ENCODE measurements at places on chromosomes 5 and 9. TPM values are rescaled to one million over a fixed set of nuclear protein-coding genes. Genes with fewer than 3 reads are reported as not detected.

- DNase-seq: no peak
Observed at GRCh38 chr9:36938617-36939016, 95.5 kb downstream of the PAX5 start.

DNA sequence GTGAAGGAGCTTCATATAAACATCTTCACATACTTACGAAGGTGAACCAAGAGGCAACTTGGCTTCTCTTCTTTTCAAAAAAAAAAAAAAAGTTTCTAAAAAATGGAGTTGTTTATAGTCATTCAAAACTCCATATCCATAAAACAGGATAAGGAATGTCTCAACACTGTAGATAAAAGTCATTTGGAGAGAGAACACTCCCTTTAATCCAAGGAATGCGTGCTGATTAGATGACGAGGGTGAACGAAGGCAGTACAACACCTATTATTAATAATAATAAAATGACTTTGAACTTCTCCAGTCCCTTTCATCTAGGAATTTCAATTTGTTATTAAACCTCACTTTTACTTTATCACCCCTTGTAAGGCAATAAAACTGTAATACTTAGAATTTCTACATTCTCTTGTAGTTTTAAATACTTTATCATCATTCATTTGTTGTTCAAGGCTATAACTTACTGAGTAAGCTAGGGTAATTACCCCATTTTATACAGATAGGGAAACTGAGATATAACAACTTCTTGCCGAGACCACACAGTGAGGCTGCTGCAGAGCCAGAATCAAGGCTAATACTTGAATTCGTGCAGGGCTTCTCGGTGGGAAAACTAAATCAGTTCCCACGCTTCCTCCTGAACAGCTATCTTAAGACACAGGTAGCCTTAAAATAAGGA, 377.1 kb downstream of the EFNA5 start:
- DNase-seq: peak; percentile 20

DNA sequence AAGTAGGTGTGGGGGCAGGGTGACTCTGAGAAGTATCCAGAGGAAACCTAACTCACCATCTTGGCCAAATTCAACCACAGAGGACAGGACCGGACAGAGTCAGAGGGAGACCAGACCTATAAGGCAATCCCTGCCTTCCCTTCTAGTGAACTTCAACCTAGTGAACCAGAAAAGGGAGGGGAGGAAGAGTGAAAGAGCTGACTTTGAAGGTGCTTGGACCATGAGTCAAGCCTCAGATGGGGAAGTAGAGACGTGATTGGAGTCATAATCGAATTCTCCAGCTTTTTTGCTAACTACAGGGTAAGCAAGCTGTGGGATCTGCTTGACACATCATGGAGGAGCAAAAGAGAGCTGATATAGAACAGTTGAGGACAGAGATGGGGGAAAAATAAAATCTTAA, 18.8 kb upstream of the KIF2A start:
- no peak for DNase-seq

DNA sequence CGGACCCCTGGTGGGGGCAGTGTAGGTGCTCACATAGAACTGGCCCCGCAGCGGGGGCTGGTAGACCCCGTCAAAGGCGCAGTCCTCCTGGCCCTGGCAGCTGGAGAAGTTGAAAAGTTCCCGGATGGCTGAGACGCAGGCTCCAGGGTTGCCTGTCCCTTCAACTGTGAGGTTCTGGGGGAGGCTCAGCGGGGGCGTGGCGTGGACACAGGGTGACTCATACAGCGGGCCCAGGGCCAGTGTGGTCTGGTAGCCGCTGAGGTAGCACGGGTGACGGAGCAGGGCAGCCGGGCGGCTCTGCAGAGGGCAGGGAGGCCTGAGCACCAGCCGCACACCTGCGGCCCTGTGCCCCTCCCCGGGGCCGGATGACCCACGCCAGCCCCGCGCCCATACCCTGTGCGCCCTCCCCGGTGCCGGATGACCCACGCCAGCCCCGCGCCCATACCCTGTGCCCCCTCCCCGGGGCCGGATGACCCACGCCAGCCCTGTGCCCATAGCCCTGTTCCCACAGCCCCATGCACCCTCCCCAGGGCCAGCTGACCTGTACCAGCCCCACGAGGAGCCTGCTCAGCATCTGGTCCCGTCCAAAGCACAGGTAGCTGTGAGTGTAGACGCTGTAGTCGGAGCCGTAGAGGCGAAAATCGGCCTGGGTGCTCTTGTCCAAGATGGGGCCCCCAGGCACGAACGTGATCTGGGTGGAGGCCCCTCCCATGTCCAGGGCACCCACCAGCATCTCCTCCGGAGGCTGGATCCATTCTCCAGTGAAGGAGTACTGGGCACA, 5.0 kb downstream of the ENTPD8 start:
- DNase-seq: peak; percentile 74

DNA sequence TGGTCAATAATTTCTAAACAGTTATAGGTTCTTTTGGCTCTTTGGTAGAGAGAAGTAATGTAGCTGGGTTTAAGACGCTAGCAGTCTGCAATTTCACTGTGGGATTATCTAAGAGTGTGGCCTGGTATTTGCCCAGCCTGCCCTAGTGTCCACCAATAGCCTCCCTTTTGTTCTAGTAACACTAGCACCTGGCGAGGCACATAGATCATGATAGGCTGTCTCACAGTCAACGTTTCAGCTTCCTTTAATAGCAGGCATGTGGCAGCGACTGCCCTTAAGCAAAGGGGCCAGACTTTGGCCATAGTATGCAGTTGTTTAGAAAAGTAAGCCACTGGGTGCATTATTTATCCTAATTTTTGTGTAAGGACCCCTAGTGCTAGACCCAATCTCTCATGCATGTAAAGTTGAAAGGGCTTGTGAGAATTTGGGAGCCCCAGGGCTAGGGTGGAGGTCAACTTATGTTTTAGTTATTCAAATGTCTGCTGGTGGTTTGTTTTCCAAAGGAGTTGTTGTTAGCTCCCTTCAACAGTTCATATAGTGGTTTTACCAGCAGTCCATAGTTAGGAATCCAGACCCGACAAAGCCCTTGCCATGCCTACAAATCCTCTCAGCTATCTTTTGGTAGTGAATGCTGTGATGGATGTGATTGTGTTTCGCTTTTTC, 274.3 kb downstream of the HTR1A start:
- no peak for DNase-seq

DNA sequence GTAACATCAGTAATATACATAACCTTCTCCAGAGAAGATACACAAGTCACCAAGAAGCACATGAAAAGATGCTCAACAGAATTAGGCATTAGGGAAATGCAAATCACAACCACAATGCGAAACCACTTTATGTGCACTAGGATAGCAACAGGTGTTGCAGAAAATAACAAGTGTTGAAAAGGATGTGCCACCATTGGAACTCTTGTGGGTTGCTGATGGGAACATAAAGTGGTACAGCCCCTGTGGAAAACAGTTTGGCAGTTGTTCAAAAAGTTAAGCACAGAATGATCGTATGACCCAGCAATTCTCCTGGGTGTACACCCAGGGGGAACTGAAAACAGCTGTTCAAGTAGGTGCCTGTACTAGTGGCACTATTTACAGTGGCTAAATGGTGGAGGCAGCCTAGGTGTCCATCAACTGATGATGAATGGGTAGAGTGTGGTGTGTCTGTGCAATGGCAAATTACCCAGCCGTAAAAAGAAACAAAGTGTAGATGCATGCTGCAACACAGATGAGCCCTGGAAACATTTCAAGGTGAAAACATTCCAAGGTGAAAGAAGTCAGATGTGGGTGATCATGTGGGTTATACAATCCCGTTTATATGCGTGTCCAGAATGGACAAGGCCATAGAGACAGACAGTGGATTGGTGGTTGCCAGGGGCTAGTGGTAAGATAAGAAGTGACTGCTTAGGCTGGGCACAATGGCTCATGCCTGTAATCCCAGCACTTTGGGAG, 27.2 kb downstream of the CCDC69 start:
- no peak for DNase-seq

DBH gene
- not detected for total RNA-seq

CCIN gene
- 1.3 TPM for total RNA-seq

CCL28 gene
- 2.8 TPM for total RNA-seq

CARD9 gene
- total RNA-seq: 1.0 TPM

All from fibroblast of lung (primary cell).